CD14-positive monocyte (primary cell): ENCODE measurements at places on chromosomes 13 and 19.
A peak's percentile ranks its signal among the peaks of the same experiment; 100 is the strongest.

DNA sequence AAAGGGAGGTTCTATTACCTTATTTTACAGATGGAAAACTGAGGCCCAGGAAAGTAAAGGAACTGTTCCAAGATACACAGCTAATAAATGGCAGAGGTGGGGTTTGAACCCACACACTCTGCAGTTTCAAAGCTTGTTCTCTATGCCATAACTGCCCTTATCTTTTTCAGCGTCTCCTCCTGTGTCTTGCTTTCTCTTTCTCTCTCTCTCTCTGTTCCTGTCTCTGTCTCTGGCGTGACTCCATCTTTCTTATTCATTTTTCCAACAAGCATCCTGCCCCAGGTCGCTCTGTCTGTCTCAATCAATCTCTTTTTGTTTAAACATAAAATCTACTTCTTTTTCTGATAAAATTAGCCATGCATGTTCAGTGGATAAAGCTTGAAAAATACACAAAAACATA lies 3.2 kb upstream of the IFNL4 start:
- DNase-seq = no peak

DNA sequence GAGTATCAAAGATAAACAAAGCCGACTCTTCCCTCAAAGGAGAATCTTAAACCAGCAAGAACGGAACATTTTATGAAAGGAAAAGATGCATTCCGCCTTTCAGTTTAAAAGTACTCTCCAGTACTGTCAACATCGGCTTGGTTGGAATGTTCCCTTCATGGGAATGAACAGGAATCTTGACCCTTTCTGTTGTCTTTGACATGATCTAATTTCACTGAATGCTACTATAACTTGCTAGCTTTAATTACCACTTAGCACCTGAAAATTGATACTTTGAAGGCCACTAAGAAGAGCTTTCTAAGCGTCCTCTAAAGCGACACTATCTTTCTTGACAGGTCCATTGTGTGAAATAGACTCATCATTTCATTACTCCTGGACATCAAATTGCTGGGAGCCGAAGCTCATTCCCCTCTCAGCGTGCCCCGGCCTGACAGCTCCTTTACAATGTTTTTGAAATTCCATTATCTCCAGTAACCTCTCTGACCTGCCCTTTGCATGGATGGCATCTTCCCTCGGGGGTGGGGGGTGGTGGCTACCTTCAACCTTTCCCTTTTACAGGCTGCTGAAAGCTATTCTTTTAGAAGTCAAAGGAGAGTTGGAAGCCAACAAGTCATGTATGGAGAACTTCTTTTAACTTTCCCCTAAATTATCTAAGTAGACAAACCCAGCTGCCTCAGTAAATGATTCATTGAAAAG lies 67.9 kb downstream of the EFNB2 start:
- DNase-seq = no peak

DNA sequence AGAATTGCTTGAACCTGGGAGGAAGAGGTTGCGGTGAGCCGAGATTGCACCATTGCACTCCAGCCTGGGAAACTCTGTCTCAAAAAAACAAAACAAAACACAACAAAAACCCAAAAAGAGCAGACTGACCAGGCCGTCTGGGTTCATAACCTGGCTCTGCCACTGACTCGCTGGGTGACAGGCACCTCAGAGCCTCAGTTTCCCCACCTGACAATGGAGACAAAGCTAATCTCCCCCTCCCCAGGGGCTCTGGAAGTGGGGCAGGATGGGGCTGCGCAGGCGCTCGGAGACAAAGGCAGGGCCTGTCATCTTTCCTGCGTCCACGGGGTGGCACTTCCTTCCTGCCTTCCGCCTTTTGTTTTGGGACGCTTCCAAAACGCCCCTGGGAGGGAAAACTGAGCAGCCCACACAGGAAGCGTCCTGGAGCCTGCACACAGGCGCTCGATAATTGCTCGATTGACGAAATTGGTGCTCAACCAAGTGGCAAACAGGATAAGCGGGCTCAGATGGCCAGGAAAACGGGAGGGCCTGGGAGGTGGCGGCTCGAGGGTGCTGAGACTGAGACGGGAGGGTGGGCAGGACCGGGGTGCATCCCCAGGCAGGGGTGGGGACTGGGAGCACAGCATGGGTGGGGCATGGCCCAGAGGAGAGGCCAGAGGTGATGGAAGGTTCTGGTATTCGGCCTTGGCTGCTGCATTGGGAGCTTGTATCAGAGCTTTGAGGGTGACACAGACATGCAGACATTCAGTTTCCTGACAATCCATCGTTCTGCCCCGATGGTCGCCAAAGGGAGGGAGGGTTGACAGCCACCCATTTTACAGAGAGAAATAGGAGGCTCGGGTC lies 17.8 kb downstream of the SPC24 start:
- peak; percentile 54 for DNase-seq

GRCh38 chr13:90800082-90800746 lies 547.3 kb upstream of the MIR17HG start:
- peak; percentile 56 for DNase-seq

GRCh38 chr19:37964109-37964508 lies 57.1 kb downstream of the SIPA1L3 start:
- DNase-seq = no peak

DNA sequence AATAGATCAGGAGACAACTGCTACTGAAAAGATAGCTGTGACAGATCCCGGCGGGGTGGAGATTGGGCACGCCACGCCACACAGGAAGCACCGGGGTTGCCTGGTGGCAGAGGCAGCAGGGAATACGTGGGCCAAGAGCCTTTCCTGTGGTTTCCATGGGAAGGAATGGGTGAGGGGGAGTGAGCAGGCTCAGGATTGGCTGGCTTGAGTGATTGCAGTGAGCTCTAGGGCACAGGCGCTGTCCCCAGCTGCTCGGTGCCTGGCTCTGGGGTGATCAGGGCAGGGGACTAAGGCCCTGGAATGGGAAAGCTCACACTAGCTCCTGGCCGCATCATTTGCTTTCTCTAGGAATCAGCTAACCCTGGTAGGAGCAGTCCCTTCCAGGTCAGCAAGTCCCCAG lies 166.1 kb downstream of the USP12 start:
- no peak for DNase-seq
